Activated CD4-positive, alpha-beta memory T cell treated with anti-CD3 and anti-CD28 coated beads for 36 hours (primary cell): ENCODE measurements at places on chromosomes 1 and 21. TPM values are rescaled to one million over a fixed set of nuclear protein-coding genes. Genes with fewer than 3 reads are reported as not detected.

Gene KIRREL1
- not detected for total RNA-seq

Gene FAM3B
- total RNA-seq = not detected

Gene FAM72D
- 20.1 TPM for total RNA-seq

DNA sequence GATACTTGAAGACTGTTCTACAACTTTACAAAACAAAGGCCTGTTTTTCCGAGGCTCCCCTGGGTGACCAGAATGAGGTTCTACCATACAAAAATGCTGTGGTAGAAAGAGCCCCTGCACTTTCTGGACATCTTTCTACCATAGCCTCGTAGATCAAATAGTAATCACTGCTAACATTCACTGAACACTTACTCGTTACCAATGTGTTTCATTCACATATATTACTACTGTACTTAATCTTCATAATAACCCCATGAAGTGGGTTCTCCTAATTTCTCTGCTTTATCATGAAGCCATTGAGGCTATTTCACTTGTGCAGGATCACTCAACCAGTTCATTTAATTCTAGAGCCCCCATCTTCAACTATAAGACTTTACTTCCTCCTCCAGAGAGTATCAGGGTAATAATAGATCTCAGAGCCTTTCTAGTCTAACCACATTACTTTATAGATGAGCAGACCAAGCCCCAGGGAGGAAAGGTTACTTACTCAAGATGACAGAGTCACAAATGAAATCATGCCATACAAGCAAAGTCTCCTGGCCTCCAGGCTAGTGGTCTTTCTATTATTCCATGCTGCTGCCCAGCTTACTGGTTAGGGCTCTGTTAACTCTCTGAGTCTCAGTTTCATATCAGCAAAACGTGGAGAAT is 46.7 kb upstream of the OSBPL9 start:
- peaks cover 26% of the 10 kb centered on the region for H3K4me1 ChIP-seq
- H3K27ac ChIP-seq = no peak overlapping the region
- H3K36me3 ChIP-seq = no peaks in the 10 kb centered on the region
- H3K4me3 ChIP-seq = no peak overlapping the region
- no peaks in the 10 kb centered on the region for H3K27me3 ChIP-seq

DNA sequence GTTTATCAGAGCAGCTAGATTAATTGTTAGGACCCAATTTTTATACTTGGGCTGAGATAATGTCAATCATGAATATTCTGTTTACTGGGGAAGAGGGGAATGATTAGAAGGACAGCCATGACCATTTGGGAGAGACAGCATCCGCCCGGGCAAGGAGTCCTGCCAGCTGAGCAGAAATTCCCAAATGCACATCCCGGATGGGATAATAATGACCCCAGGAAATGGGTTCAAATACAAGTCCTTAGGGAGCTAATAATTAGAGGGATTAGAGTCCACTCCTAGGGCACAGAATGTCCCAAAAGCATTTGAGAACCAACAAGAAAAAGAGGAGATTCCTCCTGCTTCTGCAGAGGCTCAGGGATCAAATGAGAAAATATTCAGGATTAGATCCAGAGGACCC is 115.9 kb downstream of the LRRC53 start:
- H3K4me1 ChIP-seq = no peaks in the 10 kb centered on the region
- H3K36me3 ChIP-seq = no peaks in the 10 kb centered on the region
- no peak for DNase-seq
- H3K27me3 ChIP-seq = no peaks in the 10 kb centered on the region
- H3K27ac ChIP-seq = no peak overlapping the region

DNA sequence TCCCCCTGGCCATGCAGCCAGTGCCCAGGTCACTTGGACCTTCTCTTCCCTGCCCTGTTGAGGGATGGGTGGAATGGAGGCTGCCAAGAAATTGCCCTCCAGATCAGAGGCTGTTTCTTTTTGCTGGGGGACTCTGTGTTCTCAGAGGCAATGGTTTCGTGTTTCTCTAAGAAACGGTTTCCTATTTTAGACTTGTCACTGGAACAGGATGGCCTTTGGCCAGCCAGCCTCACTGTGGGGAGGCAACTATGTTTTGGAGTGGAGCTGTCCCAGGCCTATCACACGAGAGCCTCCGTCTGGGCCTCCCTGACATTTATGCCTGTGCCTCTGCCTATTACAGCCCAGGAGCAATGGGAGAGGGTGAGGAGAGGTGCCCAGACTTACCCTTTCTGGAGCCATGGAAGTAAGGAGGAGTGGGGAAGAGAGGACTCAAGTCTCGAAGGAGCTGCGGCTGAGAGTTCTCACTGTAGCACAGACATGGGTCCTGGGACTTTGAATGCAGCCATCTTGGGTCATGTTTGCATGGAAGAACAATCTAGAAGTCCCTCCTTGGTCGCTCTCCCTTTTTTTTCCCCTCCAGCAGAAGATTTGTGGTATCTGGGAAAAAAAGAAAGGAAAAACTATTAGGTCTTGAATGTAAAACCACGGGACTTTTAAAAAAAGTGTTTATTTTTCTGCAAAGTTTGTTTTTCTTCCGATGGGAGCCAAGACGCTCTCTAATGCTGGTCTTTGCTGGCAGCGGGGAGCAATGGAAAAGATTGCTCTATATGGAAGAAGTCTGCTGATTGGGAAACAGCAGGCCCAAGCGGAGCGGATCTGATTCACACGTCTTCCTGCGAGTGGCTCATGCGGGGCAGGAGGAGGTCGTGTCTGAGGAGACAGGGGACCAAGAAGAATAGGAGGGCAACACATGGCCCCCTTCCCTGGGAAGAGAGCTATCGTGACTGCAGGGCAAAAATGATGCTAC is 219.2 kb downstream of the FOXD2 start:
- peaks cover 20% of the 10 kb centered on the region for H3K27me3 ChIP-seq
- H3K4me3 ChIP-seq = no peak overlapping the region
- DNase-seq = no peak
- no peak overlapping the region for H3K27ac ChIP-seq

DNA sequence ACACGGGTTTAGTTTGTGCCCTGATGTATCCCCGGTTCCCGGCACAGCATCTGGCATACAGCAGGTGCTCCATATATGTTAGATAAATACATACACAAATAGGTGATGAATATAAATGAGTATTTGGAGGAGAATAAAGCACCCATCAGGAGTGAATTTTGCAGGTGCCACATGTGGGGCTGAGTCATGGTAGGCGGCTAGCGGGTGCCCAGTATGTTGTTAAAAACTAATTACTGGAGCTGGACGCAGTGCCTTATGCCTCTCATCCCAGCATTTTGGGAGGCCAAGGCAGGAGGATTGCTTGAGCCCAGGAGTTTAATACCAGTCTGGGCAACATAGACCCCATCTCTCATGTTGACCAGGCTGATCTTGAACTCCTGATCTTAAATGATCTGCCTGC is 16.7 kb upstream of the WASF2 start:
- no peak overlapping the region for H3K27ac ChIP-seq
- H3K4me3 ChIP-seq = no peak overlapping the region
- no peaks in the 10 kb centered on the region for H3K27me3 ChIP-seq
- no peaks in the 10 kb centered on the region for H3K36me3 ChIP-seq
